ENCODE measurements at places on chromosomes 11 and 22. TPM values are rescaled to one million over a fixed set of nuclear protein-coding genes. Genes with fewer than 3 reads are reported as not detected.

The TCN2 gene
- total RNA-seq, result not detected

The HBG1 gene
- not detected for total RNA-seq

The MYBPC3 gene
- not detected for total RNA-seq

The OR52E2 gene
- not detected for total RNA-seq

The MRGPRE gene
- not detected for total RNA-seq

The SLC43A1 gene
- total RNA-seq, result 3.2 TPM

The PIWIL4 gene
- total RNA-seq, result 0.20 TPM

The SLC22A8 gene
- total RNA-seq, result not detected

The VSIG2 gene
- not detected for total RNA-seq

The RGL4 gene
- total RNA-seq, result not detected

The ANO9 gene
- total RNA-seq, result not detected

The CRYBA4 gene
- not detected for total RNA-seq

The KDM4D gene
- total RNA-seq, result 0.89 TPM

The IFITM1 gene
- total RNA-seq, result 26.5 TPM

The SDHD gene
- total RNA-seq, result 188 TPM

The SLC5A1 gene
- not detected for total RNA-seq

The TRIM29 gene
- not detected for total RNA-seq

The CATSPER1 gene
- not detected for total RNA-seq

The ADAMTS8 gene
- total RNA-seq, result 2.6 TPM

The TRIM34 gene
- total RNA-seq, result 10.8 TPM

The NXPE1 gene
- total RNA-seq, result not detected

The CNGA4 gene
- not detected for total RNA-seq

The SHISAL1 gene
- total RNA-seq, result 49.6 TPM

The GSTT2B gene
- total RNA-seq, result 23.8 TPM

The TSSK2 gene
- not detected for total RNA-seq

The SC5D gene
- 44.0 TPM for total RNA-seq

The DEUP1 gene
- not detected for total RNA-seq

The C11orf86 gene
- not detected for total RNA-seq

The ZNF70 gene
- total RNA-seq, result 3.9 TPM

The PGA3 gene
- total RNA-seq, result not detected

The OR51B2 gene
- total RNA-seq, result not detected

The THY1 gene
- total RNA-seq, result 122 TPM

The PRODH gene
- total RNA-seq, result not detected

The KIAA1671 gene
- total RNA-seq, result 7.5 TPM

The CHRM4 gene
- not detected for total RNA-seq

The GAB4 gene
- not detected for total RNA-seq

The HOATZ gene
- not detected for total RNA-seq

The PNPLA5 gene
- not detected for total RNA-seq

The SYT13 gene
- total RNA-seq, result not detected

The GLYAT gene
- not detected for total RNA-seq

The PRDX5 gene
- total RNA-seq, result 333 TPM

All from MG63 (cell line).